Liver (tissue), 10 donors: ENCODE measurements at places on chromosomes 3 and 15.

- no peak for DNase-seq
Observed at GRCh38 chr15:62363913-62364312, 198.8 kb upstream of the C2CD4B start.

GRCh38 chr15:74833376-74834107 is 7.1 kb downstream of the CPLX3 start:
- no peak for DNase-seq

GRCh38 chr15:40500568-40501330 is 30.0 kb downstream of the CHST14 start:
- no peak for DNase-seq

DNA sequence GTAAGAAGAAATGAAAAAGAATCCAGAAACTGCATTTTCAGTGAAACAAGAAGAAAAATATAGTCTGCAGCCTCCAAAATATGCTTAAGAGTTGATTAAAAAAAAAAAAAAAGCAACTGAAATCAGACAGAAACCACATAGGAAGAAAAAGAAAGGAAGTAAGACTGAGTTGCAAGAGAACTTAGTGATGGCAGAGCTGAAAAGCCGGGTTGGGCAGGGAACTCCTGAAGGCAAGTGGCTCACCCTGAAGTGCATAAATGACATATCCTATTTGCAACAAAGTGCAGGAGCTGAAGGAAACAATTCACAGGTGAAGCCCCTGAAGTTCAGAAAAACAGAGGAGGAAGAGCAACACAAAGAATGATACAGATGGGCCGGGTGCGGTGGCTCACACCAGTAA is 108.8 kb upstream of the SLC25A36 start:
- DNase-seq = no peak

DNA sequence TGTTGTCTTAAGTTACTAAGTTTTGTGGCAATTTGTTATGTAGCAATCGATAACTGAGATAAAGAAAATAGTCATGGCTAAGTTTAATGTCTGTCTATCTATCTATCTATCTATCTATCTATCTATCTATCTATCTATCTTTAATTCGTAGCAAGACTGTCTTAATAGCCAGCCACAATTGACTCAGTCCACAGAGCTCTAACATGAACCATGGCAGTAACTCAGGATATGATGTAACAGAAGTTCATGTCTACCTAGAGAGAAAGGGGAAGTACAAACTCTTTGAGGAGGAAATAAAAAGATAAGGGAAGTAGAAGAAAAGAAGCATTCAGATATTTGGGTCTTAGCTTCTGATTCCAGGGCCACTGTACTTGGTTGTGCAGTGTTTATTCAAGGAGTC is 61.5 kb upstream of the FNDC3B start:
- no peak for DNase-seq

GRCh38 chr15:41971089-41971894 is 1.1 kb downstream of the EHD4 start:
- DNase-seq = peak; percentile 58

DNA sequence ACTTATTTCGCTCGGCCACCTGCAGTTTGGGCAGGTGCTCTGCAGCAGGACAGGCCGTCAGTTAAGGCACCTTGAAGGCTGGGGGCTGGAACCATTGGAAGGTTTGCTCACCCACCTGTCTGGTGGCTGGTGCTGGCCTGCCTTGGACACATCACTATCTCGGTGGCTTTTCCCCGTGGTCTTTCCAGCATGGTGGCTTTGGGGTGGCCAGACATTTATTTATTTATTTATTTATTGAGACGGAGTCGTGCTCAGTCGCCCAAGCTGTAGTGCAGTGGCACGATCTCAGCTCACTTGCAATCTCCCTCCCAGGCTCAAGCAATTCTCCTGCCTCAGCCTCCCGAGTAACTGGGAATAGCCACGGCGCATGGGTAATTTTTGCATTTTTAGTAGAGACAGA is 11.7 kb downstream of the ISG20 start:
- DNase-seq = peak; percentile 31

DNA sequence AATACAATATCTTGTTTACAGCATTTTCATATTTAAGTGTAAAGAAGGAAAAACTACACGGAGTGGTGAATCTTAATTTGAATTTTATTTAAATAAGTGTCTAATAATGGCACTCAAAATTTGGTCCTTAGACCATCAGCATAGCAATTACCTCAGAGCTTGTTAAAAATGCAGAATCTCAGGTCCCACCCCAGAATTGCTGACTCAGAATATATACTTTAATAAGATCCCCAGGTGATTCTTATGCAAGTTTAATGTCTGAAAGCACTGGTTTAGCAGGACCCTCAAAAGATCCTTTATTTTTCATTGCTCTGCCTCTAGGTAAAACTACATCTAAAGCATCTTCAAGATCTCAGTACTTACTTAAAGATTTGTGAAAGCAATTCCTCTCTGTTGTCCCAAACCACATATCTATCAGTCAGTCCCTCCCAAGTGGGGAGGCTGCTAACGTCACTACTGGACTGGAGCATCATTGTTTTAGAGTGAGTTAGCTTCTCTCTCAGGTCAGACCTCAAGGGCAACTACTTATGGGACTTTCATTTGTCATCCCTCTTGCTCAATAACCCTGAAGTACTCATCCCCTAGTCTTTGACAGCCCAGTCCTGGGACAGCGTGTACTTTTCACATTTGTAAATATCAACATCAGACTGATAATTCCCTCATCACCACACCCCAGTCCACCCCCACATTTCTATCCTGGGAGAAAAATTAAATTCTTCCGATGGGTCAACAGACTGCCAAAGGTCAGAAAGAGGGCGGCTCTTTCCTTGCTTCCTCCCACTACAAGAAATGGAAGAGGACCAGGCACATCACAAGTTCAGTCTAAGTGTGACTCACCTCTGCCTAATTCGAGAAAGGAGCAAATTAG is 76.7 kb downstream of the CBLB start:
- no peak for DNase-seq

DNA sequence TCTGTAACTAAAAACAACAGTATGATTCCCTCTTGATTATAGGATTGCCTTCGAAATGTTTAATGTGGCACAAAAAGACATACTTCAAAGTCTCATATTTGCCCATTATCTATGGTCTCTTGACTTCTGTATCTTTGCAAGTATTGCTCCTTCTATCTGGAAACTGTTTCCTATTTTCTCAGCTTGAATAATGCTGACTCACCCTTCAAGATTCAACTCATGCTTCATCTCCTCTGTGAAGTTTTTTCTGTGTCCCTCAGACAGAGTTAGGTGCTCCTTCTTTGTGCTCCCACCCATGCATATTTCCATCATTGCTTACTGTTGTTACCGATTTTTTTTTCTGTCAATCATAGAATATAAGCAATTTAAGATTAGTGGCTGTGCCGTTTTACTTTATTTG is 192.8 kb upstream of the ROBO1 start:
- DNase-seq = no peak

- no peak for DNase-seq
Observed at GRCh38 chr15:83873966-83874365, 220.0 kb downstream of the ADAMTSL3 start.

- no peak for DNase-seq
Observed at GRCh38 chr3:116413319-116413718, 32.0 kb downstream of the LSAMP start.

GRCh38 chr15:35738370-35738769 is 192.4 kb upstream of the DPH6 start:
- no peak for DNase-seq

- no peak for DNase-seq
Observed at GRCh38 chr15:80494351-80494751, 90.2 kb downstream of the ARNT2 start.

DNA sequence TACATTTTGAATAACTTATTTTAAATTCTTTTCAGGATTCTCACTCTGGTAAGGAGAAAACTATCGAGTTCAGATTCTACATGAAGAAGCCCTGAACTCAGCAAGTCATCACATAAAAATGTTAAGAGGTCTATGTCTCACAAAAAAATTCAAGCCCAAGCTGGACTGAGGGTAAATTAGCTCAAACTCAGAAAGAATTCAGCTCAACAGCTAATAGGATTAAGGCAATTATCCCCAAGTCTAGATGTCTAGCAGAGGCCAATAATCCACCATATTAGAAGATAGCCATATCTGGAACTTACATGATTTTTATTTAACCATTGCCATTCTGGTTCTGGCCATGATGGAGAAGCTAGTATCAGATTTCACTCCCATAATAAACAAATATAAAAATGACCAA is 909.7 kb downstream of the PLOD2 start:
- DNase-seq = no peak

DNA sequence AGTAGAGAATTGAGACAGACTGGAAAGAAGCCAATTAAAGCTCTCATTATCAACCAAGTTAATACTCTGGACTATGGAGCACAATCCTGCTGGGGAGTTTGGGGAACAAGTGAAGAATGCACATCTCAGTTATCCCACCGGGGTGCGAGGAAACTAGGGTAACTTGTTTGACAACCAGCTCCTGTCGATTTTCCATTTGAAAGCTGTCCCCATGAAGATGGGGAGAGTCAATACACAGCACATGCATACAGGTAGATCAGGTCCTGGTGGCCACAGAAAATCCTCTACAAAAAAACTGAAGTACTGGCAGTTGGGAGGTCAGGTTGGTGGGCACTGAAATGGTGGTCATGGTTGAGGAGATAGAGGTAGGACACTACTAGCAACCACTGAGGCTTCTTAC is 25.7 kb upstream of the GRAMD1C start:
- no peak for DNase-seq

DNA sequence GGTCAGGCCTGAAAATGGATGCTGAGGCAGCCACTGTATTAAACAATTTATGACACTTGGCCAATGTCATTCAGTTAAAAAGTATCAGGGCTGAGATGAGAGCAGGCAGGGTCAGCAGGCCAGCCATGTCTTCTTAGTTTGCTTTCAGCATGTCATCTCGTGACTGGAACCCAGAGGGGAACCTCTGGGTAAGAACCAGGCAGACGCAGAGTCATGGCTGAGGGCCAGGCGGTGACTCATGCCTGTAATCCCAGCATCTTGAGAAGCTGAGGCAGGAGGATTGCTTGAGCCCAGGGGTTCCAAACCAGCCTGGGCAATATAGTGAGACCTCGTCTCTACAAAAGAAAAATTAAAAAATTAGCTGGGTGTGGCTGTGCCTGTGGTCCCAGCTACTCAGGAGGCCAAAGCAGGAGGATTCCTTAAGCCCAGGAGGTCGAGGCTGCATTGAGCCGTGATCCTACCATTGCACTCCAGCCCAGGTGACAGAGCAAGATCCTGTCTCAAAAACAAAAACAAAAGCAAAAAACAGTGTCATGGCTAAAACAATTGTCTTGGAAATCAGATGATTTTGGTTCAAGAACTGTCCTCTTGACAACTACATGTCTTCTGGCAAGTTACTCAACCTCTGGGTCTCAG is 11.7 kb downstream of the BCL2L10 start:
- DNase-seq = no peak

GRCh38 chr15:28923726-28924280 is 38.0 kb downstream of the APBA2 start:
- no peak for DNase-seq

- DNase-seq = no peak
Observed at GRCh38 chr3:180264479-180264878, 227.7 kb upstream of the PEX5L start.

- DNase-seq = no peak
Observed at GRCh38 chr15:73589766-73590165, 43.4 kb downstream of the NPTN start.

- no peak for DNase-seq
Observed at GRCh38 chr15:74584204-74584603, 31.4 kb upstream of the CLK3 start.

- no peak for DNase-seq
Observed at GRCh38 chr15:80682201-80682600, 12.9 kb upstream of the ABHD17C start.

DNA sequence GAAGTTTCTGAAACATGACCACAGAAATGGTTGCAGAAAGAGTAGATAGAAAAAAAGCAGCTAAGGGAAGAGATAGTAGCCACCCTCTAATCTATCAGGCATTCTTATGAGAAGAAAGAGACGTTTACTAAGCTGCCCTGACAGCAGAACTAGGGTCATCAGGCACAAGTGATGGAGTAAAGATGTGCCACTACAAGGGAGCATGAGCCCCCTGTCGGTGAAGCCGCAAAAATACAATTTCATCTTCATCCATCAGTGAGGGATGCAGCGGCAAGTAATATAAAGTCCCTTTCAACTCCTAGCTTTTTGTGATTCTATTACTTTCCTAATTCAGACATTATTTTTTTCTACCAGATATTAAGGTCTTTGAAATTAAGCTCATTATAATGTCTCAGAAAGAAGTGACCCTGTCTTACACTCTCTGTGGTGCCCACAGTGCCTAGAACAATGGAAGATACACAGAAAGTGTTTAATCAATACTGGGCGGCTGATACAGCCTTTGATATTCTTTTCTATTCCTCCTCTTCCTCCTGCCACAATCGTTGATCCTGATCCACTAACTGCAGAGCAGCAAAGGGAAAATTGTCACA is 651.6 kb downstream of the NTRK3 start:
- no peak for DNase-seq
